ENCODE measurements at places on chromosomes 7 and 10. TPM values are rescaled to one million over a fixed set of nuclear protein-coding genes. Genes with fewer than 3 reads are reported as not detected.

CALHM3 gene
- total RNA-seq = not detected

- no peaks in the 10 kb centered on the region for H3K36me3 ChIP-seq
- H3K4me3 ChIP-seq = no peak overlapping the region
- no peaks in the 10 kb centered on the region for H3K27me3 ChIP-seq
- DNase-seq = no peak
- no peak overlapping the region for H3K27ac ChIP-seq
- no peaks in the 10 kb centered on the region for H3K4me1 ChIP-seq
Measured at GRCh38 chr10:114519306-114519669, 115.0 kb upstream of the AFAP1L2 start.

DNA sequence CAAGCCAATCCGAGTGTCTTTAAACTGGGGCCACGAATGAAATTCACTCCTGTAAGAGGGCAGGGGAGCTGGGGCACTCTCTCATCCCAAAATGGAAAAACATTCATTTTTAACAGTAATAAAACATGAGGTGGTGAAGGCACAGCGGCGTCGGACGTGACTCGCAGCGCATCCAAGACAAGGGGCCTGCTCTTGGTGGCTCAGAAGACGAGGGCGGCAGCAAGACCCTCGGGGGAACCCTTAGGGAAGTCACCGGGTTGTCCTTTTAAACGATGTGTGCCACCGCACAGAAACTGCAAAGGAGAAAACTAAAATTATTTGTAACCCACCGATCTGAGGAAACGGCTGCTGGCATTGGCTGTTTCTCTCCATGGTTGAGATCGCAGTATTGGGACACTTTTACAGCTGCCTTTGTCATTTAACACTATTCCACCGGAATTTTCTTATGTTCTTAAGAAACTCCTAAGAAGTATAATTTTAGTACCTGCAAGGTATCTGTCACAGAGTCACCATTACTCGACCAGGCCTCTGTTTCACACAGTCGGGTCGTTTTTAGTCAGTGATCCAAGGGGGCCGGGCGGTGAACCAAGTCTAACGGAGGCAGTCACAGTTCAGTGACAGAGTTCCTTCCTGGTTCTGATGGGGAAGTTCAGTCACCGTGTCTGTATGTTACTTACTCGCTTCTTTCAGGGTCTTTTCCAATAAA is 159.3 kb downstream of the PTPRN2 start:
- no peaks in the 10 kb centered on the region for H3K4me1 ChIP-seq
- no peak for DNase-seq
- H3K36me3 ChIP-seq = no peaks in the 10 kb centered on the region
- no peak overlapping the region for H3K27ac ChIP-seq
- no peak overlapping the region for H3K4me3 ChIP-seq

HECW1 gene
- total RNA-seq = 7.8 TPM

DNA sequence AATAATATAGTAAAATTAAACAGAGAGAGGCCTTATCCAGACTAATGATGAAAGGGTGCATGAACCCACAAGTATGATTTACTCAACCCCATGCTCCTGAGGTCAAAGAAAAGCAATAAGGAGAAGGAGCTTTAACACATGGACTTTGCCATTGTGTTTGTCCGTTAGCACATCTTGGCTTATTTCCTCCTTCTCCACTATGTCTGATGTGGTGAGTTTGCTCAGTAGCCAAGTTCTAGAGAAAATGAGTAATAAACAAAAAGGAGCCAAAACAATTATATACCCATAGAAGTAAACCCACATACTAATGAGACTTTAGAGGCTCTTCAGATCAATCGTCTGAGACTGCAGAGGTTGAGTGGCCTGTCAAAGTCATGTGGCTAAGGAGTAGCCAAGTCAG is 26.1 kb upstream of the ADD3 start:
- no peak for DNase-seq
- peak overlapping the region; percentile 19 for H3K27ac ChIP-seq
- H3K27me3 ChIP-seq = no peaks in the 10 kb centered on the region
- H3K4me3 ChIP-seq = no peak overlapping the region
- H3K36me3 ChIP-seq = no peaks in the 10 kb centered on the region

DNA sequence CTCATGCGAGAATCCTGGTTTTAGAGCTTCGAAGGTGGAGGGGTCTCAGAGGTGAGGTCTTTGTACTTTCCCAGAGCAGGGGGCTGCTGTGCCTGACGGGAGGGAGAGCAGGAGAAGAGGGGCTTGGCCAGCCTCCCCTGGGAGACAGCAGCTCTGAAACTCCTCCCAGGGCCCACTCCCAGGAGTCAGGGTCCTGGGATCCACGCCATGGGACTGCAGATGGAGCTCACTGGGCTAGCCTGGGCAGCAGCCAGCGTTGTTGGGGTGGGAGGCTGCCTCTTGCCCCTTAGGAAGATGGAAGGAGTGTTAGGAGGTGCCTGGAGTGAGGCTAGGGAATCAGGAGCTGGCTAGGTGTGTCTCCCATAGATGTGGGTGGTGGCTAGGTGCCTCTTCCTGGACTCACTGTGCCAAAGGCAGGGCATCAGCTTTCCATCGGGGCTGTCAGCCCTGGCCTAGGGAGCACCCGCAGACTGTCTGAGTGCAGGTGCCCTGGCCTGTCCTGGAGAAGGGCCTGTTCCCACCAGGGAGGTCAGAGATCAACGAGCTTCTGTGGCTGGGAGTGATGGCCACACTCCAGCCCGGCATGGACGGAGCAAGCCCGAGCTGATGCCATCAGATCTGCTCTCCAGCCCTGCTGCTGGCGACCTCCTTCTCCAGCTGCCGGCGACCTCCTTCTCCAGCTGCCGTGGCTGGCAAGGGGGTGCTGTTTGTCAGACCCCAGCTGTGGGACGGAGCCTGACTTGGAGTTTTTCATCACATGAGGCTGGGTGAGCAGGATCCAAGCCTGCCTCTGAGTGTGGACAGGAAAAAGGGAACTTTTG is 111.3 kb downstream of the PTPN20 start:
- H3K27ac ChIP-seq = no peak overlapping the region
- H3K27me3 ChIP-seq = no peaks in the 10 kb centered on the region
- peak; percentile 60 for DNase-seq
- H3K4me1 ChIP-seq = no peaks in the 10 kb centered on the region

DNA sequence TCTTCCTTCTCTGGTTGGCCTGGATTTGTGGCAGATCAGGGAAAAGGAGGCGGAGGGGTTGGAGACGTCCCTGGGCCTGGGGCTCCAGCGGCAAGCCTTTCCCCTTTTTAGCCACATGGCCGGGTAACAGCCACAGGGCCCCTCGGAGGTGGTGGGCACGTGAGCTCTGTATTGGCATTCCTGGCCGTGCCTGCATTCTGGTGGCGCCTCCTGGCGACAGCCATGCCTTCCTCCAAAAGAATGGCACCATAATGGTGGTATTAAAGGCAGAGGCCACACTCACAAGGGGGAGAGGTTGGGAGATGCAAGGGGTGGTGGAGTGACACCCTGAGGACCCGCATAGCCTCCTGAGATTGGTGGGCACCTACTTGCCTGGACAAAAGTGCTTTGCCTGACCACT is 3.0 kb upstream of the AQP1 start:
- peak overlapping the region; percentile 68 for H3K27ac ChIP-seq
- H3K36me3 ChIP-seq = no peaks in the 10 kb centered on the region
- DNase-seq = no peak
- peaks cover 81% of the 10 kb centered on the region for H3K4me1 ChIP-seq
- H3K4me3 ChIP-seq = no peak overlapping the region

DNA sequence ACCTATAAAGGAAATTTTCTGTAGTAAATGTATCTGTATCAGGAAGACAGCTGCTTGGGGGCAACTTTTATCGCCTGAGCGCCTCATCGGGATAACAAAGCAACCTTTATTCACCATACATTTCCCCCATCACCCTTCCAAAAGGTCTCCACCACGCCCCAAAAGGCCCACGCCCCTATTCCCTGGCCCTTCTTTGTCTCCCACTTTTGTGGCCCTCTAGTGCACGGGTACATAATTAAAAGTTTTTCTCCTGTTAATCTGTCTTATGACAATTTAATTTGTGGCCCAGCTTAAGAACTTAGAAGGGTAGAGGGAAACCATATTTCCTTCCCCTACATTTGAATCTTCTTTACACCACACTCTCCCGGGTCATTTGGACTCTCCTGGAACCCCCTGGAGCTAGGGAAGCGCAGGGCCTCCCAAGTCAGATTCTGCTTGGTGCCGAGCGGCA is 625 bp downstream of the RP9 start:
- peaks cover 37% of the 10 kb centered on the region for H3K4me1 ChIP-seq
- no peaks in the 10 kb centered on the region for H3K27me3 ChIP-seq
